ENCODE measurements at places on chromosomes 2 and 18.

DNA sequence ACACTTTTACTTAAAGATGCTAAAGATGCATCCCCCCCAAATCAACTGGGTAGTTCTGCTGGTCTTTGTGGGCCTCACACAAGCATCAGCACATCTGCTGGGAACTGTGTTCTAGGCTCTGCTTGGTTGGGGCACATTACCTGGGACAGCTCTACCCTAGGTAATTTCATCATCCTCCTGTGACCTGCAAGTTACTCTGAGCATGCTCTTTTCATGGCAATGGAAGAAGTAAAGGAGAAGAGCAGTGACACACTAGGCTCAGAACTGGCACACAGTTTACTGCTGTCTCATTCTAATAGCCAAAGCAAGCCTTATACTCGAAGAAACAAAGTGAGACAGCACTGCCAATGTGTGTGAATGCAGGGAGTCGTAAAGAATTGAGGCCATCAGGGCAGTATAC is 376.7 kb downstream of the XIRP2 start:
- DNase-seq: no peak
- H3K27ac ChIP-seq: no peak overlapping the region
- H3K27me3 ChIP-seq: no peaks in the 10 kb centered on the region
- H3K36me3 ChIP-seq: no peaks in the 10 kb centered on the region
- peaks cover 4% of the 10 kb centered on the region for H3K4me1 ChIP-seq
- no peak overlapping the region for H3K4me3 ChIP-seq

DNA sequence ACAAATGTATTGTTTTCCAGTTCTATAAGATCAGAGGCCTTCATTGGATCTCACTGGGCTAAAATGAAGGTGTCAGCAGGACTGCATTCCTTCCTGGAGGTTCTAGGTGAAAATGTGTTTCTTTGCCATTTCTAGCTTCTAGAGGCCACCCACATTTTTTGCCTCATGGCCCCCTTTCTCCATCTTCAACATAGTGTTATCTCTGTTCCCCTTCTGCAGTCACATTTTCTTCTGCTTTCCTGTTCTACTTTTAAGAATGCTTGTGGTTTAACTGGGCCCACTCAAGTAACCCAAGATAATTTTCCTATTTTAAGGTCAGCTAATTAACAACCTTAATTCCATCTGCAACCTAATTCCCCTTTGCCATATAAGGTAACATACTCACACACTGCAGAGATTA is 36.1 kb downstream of the METTL21A start:
- DNase-seq: no peak
- no peaks in the 10 kb centered on the region for H3K27me3 ChIP-seq
- no peak overlapping the region for H3K4me3 ChIP-seq
- no peak overlapping the region for H3K27ac ChIP-seq
- H3K4me1 ChIP-seq: no peaks in the 10 kb centered on the region

DNA sequence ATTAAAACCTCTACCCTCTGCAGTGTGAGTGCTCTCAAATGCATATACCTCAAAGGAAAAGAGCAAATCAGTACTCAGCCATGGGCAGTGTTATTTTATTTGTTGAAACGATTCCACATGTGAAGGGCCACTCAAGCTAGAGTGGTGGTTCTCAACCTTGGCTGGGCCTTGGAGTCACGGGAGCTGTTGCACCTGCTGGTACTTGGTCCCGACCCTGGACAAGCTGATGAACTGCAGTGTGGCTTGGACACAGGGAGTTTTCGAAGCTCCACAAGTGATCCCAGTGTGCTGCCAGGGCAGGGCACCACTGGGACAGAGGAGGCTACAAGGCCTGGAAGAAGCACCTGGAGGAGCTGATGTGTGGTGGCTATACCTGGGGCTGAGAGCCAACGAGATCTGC is 19.7 kb downstream of the GNLY start:
- no peak overlapping the region for H3K27ac ChIP-seq
- DNase-seq: no peak
- peaks cover 19% of the 10 kb centered on the region for H3K27me3 ChIP-seq

DNA sequence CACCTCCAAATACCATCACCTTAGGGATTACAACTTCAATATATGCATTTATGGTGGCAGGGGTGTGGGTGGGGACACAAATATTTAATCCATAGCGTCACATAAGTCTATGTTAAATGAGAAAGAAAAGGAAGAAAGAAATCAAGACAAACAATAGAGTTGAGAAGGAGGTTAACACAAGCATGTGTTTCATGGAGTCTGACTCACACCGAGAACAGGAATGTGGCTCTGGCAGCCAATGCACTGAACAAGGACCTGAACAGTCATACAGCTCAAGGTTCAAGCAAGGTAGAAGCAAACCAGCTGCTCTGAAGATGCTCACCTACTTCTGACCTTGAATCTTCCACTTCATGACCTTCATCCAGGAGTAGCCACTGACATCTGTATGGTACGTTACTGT is 36.2 kb upstream of the LPIN1 start:
- H3K4me3 ChIP-seq: no peak overlapping the region
- DNase-seq: no peak
- H3K27me3 ChIP-seq: peaks cover 13% of the 10 kb centered on the region
- no peak overlapping the region for H3K27ac ChIP-seq
- peaks cover 7% of the 10 kb centered on the region for H3K4me1 ChIP-seq

DNA sequence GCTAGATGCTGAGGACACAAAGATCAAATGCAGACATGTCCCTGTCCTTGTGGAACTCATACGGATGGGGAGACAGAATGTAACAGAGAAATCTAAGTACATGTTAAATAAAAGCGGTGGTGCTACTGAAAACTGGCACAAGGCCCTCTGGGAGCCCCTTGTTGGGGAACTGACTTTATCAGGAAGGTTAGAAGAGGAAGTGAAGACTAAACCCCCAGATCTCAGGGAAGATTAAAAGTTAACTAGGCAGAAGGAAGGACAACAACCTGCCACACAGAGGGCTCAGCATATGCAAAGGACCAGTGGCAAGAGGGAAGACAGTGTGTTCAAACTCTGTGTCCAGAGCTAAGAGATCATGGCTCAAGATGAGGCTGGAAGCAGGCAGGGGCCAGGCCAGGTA is 4.8 kb downstream of the CACNB4 start:
- H3K27me3 ChIP-seq: peaks cover 33% of the 10 kb centered on the region
- H3K27ac ChIP-seq: no peak overlapping the region
- no peak for DNase-seq
- H3K4me3 ChIP-seq: no peak overlapping the region
- no peaks in the 10 kb centered on the region for H3K36me3 ChIP-seq

- H3K4me3 ChIP-seq: peak overlapping the region; percentile 100
- peaks cover 14% of the 10 kb centered on the region for H3K4me1 ChIP-seq
- H3K27me3 ChIP-seq: no peaks in the 10 kb centered on the region
- no peak for DNase-seq
- peaks cover 21% of the 10 kb centered on the region for H3K36me3 ChIP-seq
- H3K27ac ChIP-seq: peak overlapping the region; percentile 62
Measured at GRCh38 chr2:208253600-208254117, 1.2 kb downstream of the IDH1 start.

DNA sequence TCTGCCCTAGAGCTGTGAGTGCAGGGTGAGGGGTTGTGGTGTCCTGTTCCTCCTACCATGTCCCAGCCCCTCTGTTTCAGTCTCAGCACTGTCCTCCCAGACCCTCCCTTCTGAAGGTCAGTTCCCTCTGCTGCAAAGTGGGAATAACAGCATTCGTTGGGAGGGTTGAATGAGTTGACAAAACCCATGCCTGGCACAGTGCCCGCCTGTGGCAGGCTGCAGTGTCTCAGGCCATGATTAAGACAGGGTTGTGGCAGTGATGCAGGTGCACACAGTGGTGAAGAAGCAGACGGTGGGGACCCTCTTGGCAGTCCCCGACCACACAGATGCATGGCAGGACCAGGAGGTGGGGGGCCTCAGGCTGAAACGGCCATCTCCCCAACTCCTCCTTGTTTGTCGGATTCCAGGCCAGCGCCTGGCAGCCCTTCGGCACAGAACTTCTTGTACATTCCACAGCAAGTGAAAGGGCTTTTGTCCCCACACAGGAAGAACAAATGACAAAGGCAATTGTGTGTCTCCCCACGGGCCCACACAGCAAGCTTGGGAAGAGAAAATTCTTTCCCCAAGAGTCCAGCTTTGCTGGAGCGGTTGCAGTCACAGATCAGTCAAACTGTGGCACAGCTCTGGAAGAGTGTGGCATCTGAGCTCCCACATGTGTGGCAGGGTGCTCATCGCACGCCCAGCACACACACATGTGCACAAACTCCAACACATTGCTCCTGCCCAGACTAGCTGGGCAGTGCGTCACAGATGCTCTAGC is 92.0 kb upstream of the MSH2 start:
- no peaks in the 10 kb centered on the region for H3K27me3 ChIP-seq
- H3K4me1 ChIP-seq: peaks cover 31% of the 10 kb centered on the region
- no peak overlapping the region for H3K27ac ChIP-seq
- DNase-seq: no peak
- no peak overlapping the region for H3K4me3 ChIP-seq

DNA sequence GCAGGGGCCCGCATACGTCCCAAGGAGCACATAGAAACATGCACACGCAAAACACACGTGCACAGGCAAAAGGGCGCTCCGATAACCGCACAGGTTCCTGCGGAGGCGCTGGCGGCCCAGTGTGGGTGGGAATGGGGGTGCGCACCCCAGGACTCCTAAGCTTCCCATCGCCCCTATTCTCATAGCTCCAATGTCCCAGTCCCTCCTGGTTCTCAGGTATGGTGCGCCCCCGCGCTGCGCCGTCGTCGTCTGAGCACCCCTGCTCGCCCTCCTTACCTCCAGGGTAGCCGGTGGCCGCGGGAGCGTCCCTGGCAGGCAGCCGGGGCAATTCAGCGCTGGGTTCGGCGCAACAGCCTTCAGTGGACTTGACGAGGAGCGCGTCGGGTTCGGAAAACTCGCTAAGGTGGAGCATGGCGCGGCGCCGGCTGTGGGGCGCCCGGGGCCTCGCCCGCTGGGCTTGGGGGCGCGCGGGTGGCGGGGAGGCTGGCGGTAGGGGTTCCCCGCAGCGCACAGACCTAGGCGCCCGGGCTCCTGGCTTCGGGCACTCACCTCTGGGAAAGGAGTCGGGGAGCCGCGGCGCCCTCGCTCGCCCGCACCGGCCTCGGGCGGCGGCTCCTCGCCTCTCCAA is 328 bp downstream of the EGR4 start:
- peaks cover 10% of the 10 kb centered on the region for H3K4me1 ChIP-seq
- no peak for DNase-seq
- peaks cover 89% of the 10 kb centered on the region for H3K27me3 ChIP-seq
- H3K27ac ChIP-seq: no peak overlapping the region
- H3K36me3 ChIP-seq: no peaks in the 10 kb centered on the region
- peak overlapping the region; percentile 29 for H3K4me3 ChIP-seq

- H3K4me3 ChIP-seq: peak overlapping the region; percentile 46
- H3K36me3 ChIP-seq: no peaks in the 10 kb centered on the region
- peak overlapping the region; percentile 69 for H3K27ac ChIP-seq
- no peak for DNase-seq
Measured at GRCh38 chr2:213232649-213233437, 51.4 kb upstream of the SPAG16 start.

GRCh38 chr18:3172097-3172496 is 47.7 kb downstream of the MYOM1 start:
- H3K27me3 ChIP-seq: no peaks in the 10 kb centered on the region
- peaks cover 12% of the 10 kb centered on the region for H3K4me1 ChIP-seq
- no peak overlapping the region for H3K27ac ChIP-seq
